Muscle of leg (tissue), 16 donors: ENCODE measurements at places on chromosomes 1 and 21. TPM values are rescaled to one million over a fixed set of nuclear protein-coding genes. Genes with fewer than 3 reads are reported as not detected.

Gene CTSE
- 0.19 TPM for polyA plus RNA-seq

Gene ATF3
- 51.4 TPM for polyA plus RNA-seq

Gene KRTAP7-1
- polyA plus RNA-seq, result not detected

- no peak for DNase-seq
Observed at GRCh38 chr1:94608142-94608851, 66.7 kb upstream of the F3 start.

GRCh38 chr1:94863297-94863911 lies 43.2 kb downstream of the SLC44A3 start:
- DNase-seq, result peak; percentile 90

Gene NCAM2
- polyA plus RNA-seq, result 7.0 TPM

- DNase-seq, result peak; percentile 40
Observed at GRCh38 chr1:67484492-67484891, 54.3 kb upstream of the SERBP1 start.

DNA sequence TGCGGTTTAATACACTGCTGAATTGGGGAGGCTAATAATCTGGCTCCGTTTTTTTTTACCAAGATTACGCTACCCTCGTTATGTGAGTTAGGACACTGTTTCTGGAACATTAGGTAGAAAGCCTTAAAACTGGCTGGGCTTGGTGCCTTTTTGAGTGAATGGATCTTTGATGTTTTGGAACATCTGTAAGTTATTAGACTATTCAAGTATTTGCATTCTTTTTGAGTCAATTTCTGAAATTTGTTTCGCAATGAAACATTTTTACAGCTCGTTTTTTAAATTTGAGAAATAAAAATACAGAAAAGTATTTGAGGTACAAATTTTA lies 106.9 kb downstream of the LTN1 start:
- peak; percentile 85 for DNase-seq

DNA sequence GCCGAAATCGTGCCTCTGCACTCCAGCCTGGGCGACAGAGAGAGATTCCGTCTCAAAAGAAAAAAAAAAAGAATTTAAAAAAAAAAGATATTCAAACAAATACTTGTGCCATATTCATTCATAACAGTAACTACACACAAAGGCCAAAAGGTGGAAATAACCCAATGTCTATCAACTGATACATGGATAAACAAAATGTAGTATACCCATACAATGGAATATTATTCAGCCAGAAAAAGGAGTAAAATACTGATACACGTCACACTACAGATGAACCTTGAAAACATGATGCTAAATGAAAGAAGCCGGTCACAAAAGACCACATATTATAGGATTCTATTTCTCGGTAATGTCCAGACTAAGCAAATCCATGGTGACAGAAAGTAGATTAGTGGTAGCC lies 109.4 kb upstream of the SOD1 start:
- no peak for DNase-seq

Gene PTGFR
- 20.6 TPM for polyA plus RNA-seq

Gene SLC9C2
- polyA plus RNA-seq, result not detected
